ENCODE measurements at places on chromosomes 13 and 19.

GRCh38 chr13:81207636-81208035 is 866.7 kb upstream of the SPRY2 start:
- DNase-seq: no peak

GRCh38 chr19:289651-290371 is 1.4 kb downstream of the PLPP2 start:
- DNase-seq: no peak

DNA sequence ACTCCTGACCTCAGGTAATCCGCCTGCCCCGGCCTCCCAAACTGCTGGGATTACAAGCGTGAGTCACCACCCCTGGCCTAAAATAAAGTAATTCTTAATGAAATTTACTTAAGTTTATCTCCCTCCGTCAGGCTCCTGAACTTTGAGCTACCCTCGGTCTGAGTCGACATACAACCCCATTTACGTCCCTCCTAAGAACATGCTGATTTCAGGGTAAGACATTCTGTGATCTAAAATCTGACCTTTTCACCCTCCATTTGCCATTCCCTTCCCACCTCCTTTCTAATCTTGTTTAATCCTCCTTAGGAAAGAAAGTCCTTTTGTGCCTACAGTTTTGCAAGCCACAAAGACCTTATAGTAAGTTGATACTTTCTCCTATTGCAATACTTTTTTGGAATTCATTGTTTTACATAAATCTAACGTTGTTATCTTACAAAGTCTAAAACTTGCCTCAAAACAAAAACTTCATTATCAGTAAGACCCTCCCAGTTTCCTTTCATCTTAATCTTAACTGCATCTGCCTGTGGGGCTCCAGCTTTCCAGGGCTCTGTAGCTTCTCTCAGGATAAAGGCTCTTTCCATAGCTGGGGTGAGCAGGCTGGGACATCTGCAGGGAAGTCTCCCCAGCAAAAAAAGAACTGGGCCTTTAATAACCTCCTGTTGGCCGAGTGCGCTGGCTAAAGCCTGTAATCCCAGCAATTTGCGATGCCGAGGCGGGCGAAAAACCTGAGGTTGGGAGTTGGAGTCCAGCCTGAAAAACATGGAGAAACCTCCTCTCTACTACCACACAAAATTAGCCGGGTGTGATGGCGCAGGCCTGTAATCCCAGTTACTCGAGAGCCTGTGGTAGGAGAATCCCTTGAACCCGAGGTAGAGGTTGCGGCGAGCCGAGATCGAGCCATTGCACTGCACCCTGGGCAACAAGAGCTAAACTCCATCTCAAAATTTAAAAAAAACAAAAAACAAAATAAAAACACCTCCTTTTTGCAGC is 143.1 kb downstream of the ZNF737 start:
- no peak for DNase-seq

DNA sequence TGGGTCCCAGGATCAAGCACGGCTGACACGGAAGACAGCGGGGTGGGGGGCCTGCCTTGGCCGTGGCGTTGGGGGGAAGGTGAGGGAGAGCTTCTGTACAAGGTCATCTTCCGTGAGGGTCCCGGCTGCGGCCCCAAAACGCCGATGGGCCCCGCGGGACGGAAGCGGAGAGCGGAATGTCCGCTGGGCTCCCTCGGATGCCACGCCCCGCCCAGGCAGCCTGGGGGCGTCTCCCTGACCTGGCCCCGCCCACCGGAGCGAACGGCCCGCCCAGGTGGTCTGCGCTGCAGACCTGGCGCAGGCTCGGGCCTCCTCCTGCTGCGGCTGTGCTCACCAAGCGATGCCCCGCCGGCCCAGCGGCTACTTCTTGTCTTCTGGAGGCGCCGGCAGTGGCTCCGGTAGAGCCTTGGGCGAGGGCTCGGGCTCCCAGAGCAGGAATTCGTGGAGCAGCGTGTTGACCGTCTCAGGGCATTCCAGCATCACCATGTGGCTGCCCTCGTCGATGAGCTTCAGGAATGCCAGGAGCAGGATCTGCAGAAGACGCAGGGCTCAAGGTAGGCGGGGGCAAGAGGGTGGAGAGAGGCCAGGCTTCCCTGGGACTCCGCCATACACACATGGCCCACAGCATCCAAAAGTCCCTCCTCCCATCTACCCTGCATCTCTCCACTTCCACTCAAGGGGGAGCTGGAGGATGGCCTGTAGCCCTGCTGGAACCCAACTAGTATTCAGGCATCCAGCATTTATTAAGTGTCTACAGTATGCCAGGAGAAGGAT is 10.7 kb downstream of the ABHD8 start:
- peak; percentile 90 for DNase-seq

DNA sequence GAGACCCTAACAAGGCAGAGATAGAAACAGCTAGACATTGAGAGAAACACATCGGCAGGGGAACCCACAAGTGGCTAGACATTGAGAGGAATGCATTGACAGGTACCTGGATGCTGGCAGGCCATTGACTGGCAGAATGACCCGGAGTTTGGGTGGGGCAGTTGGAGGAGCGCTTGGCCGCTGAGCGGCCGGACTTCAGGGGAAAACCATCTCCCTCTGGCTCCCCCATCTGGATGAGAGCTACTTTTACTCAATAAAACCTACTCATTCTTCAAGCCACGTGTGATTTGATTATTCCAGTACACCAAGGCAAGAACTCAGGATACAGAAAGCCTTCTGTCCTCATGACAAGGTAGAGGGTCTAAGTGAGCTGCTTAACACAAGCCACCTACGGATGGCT is 473.4 kb downstream of the SLITRK5 start:
- no peak for DNase-seq

- no peak for DNase-seq
These were observed 10.2 kb downstream of the NFKBID start for GRCh38 chr19:35890113-35890650.

GRCh38 chr13:48580896-48581295 is 48.0 kb upstream of the RCBTB2 start:
- no peak for DNase-seq

DNA sequence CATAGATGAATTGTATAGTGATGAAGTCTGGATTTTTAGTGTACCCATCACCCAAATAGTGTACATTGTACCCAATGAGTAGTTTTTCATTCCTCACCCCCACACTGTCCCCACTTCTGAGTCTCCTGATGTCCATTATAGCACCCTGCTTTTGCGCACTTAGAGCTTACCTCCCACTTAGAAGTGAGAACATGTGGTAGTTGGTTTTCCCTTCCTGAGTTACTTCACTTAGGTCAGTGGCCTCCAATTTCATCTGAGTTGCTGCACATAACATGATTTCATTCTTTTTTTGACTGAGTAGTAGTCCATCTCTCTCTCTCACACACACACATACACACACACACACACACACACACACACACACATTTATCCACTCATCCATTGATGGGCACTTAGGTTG is 43.2 kb upstream of the ALOX5AP start:
- DNase-seq: no peak

DNA sequence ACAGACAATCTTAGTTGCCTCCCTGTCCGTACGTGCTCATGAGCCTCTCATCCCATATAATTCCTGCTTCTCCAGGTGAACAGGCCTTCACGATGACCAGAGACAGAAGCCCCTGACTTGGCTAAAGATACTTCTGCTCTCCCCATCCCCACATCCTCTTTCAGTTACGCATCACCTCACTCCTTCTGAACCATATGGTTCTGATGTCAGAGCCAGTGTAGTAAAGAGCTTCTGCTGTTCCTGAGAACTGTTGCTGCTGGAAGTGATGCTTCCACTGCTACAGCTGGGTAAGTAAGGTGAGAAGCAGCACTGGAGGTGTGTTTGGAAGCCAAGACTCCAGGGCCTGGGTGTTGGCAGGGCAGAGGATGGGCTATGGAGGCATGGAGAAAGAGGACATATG is 12.9 kb downstream of the SIGLECL1 start:
- no peak for DNase-seq

- DNase-seq: no peak
These were observed 17.7 kb upstream of the PLAUR start for GRCh38 chr19:43687660-43687997.

GRCh38 chr13:100887729-100888151 is 213.1 kb upstream of the TMTC4 start:
- no peak for DNase-seq

DNA sequence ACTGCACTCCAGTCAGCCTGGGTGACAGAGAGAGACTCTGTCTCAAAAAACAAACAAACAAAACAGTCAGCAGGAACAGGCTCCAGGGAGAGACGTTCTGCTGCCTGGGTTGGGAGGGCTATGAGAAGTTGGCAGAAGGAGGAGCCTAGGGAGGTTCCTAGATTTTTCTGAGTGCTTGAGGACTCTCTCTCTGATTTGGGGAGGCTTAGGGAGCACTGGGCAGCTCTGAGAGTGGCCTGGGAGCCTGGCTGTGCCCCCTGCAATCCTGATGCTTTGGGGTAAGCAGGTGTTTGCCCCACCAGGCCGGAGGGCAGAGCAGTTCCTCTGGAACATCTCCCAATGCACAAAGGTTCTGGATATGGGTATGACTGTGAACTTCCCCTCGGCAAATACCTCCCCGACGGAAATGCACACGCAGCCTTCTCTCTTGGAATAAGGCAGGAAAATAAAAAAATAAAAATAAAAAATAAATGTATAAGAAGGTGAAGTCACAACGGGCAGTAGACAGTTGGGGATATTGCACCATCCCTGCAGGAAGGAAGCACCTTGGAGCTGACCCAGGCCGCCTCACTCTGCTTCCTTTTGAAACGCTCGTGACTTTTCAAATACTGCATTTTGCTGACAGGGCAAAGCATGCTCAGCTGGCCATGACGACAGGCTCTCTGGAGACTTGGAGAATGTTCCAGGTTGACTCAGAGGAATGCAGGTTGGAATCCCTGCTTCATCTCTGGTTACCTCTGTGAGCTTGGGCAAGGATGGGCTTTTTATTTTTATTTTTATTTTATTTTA is 26.5 kb upstream of the HOMER3 start:
- no peak for DNase-seq

GRCh38 chr19:40923934-40924391 is 41.9 kb upstream of the CYP2A7 start:
- no peak for DNase-seq

- DNase-seq: no peak
These were observed 9.6 kb downstream of the C2CD4C start for GRCh38 chr19:399370-399769.

GRCh38 chr13:71587817-71588216 is 279.2 kb downstream of the DACH1 start:
- DNase-seq: no peak

- no peak for DNase-seq
These were observed 130.5 kb upstream of the RNF113B start for GRCh38 chr13:98307463-98308085.

- no peak for DNase-seq
These were observed 20.8 kb upstream of the EBI3 start for GRCh38 chr19:4208385-4209094.

GRCh38 chr19:16660763-16661479 is at the start of gene TMEM38A:
Gene TMEM38A (plus strand): TSS chr19:16661139. CDS start chr19:16661218, 79 bp downstream.
- peak; percentile 41 for DNase-seq

DNA sequence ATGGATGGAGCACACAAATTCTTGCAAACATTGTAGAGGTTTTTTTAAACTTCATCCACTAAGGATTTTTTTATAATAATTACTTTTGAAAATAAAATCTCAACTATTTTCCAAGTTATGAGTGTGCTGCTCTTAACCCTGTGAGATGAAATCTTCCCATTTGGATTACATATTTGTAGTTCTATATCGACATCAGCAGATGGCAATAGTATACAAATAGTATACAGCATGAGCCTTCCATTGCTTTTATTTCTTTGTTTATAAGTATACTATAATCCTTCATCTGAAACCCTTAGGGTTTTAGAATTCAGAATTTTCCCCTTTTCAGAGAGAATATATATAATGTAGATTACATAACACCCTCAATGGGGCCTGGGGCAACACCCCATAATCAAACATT is 70.5 kb downstream of the GJA3 start:
- DNase-seq: no peak

DNA sequence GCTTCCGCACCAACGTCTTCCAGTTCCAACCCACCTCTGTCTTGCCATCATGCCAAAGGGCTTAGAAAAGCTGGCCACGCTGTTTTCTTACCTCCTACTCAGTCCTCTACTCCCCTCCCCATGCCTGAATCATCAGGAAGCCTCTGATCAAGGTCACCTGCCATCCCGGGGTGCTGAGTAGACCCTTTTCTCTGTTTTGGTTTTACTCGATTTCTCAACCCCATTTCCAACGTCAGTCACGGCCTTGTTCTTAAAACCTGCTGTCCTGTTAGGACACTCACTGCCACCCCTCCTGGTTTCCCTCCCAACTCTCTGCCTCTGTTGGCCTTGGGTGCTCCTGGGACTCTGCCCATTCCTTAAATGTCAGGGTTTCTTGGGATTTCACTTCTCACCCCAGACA is 350.1 kb downstream of the FOXO1 start:
- DNase-seq: no peak

- no peak for DNase-seq
These were observed 1660.3 kb downstream of the EFNB2 start for GRCh38 chr13:104875038-104875754.

- DNase-seq: no peak
These were observed 85.0 kb downstream of the TDRD3 start for GRCh38 chr13:60482012-60482411.

- no peak for DNase-seq
These were observed 471.5 kb downstream of the FGF14 start for GRCh38 chr13:101930331-101930730.

- no peak for DNase-seq
These were observed 4.1 kb downstream of the KPTN start for GRCh38 chr19:47479701-47480503.

- no peak for DNase-seq
These were observed 186.8 kb upstream of the TSC22D1 start for GRCh38 chr13:44762911-44763310.

- DNase-seq: no peak
These were observed 18.3 kb downstream of the VWA8 start for GRCh38 chr13:41942462-41943094.

GRCh38 chr19:35294328-35294727 is 2.4 kb downstream of the MAG start:
- no peak for DNase-seq

DNA sequence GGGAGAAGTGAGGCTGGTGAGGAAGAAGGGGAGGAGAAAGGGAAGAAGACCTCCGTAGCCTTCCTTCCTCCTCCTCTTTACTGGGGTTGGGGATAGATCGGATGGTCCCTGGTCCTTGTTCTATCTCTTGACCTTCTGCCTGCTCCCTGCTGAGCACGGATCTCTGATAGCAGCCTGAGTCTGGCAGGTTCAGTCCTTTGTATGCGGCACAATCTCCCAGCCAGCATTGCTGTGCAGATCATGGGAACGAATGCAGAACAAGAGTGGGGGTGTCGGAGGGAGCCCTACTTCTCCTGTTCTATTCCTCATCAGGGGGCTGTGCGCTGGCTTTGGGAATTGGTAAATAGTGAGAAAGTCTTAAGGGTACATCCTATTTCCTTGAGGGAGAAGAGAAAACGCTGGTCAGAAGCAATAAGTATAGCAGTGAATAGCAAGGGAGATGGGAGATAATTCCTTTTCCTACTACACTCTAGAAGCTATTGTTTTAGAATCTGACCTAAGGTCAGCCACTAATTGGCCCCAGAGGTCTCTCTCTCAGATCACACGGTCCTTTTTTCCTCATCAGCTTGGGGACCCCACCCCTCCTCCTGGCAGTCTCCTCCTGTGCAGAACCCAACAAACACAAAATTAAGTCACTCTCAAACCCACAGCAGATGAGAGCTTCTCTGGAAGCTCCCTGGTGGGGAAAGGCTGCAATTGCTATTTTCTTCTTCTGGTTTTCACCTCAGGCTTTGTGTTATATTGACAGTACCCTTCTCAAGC is 41.0 kb downstream of the KL start:
- DNase-seq: no peak

Data from activated naive CD8-positive, alpha-beta T cell treated with anti-CD3 and anti-CD28 coated beads, Interleukin-2, amount 50 U/mL, for 24 hours (primary cell).